SHP77 treated with DMSO at 0.1 percent for 48 hours (cell line): ENCODE measurements at places on chromosomes 11 and 22.

- no peak for DNase-seq
Measured at GRCh38 chr22:20933910-20934309, 16.7 kb downstream of the CRKL start.

DNA sequence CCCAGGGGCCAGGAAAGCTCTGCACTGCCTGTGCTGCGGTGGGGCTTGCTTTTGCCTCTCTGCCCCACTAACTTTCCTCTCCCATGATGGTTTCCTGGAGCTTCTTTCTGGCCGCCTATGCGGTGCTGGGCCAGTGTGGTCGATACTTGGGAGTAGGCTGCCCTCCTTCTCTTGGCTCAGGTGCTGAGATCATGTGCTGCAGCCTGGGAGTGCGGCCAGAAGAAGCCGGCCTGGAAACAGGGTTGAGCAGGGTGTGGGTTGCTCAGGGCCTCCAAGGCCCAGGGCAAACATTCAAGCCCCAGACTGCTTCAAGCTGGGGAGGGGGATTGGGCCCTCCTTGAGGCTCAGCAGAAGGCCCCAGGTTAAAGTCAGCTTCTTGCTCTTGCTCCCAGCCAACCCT, 125.0 kb downstream of the NTM start:
- no peak for DNase-seq

- no peak for DNase-seq
Measured at GRCh38 chr11:111766834-111767142, 599 bp upstream of the PPP2R1B start.

DNA sequence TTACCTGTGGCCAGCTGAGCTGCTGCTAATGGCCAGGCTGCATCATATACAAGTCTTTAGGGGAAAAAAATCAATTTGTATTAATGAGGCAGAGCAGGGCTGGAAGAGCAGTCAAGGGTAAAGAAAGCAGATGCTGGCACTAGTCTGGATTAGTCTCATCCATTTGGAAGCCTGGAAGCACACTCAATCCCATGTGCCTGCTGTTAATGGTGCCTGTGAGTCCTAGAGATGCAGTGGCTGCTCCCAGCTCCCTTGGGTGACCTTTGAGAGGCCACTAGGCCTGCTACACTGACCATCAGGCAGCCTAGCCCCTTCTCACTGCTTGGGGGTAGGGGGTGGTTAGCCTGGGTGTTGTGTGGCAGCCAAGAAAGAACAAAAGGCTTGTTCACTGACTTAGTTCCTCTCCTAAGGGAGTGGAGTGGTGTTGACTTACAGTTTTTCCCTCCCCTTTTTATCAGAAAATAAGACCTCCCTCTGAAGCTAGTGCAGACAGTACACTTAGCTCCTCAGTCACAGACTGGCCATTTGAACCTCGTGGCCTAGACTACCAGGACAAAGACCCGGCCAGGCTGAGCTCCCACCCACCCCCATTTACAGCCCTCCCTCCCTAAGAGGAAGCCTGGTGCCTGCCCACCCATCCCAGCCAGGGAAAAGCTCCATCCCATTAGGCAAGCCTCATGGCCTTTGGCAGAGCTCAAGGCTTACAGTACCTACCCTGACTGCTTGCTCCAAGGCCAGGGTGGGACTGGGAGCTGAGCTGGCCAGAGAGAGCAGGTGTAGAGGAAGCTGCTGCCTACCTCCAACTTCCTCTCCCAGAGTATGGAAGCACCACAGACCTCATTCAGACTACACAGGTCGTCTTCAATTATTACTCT, 7.8 kb downstream of the PIK3IP1 start:
- no peak for DNase-seq

- no peak for DNase-seq
Measured at GRCh38 chr11:115900111-115900510, 395.9 kb upstream of the CADM1 start.

DNA sequence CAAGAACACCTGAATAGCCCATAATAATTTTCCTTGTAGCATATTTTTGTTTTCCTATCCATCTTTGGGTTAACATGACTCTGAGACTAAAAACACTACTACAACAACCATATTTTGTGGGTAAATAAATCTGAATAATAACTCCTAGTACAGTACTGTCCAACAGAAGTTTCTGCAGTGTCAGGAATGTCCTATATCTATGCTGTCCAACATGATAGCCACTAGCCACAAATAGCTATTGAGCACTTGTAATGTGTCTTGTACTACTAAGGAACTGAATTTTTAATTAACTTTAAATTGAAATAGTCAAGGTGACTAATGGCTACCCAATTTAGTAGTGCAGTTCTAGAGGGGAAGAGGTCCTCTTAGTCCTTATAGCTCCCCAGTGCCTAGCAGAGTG, 135.6 kb downstream of the CADM1 start:
- DNase-seq = no peak

- DNase-seq = no peak
Measured at GRCh38 chr11:96271777-96272176, 71.2 kb downstream of the MAML2 start.

DNA sequence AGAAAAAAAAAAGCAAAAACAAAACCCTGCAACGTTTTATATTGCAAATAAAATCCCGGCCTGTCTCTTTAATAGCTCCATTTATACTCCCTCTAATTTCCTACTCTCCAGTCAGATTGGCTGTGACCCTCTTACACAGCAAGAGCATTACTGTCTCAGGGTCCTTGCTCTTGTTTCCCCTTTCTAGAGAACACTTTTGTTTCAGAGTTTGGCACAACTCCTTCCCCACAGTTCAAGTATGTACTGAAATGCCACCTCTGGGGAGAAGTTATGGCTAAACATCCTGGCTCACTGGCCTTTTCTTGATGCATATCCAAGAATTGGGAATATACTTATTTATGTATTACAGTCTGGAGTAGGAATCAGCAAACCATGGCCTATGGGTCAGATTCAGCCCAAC, 2.6 kb downstream of the CASP12 start:
- no peak for DNase-seq

GRCh38 chr11:31555938-31556337, 46.4 kb downstream of the ELP4 start:
- no peak for DNase-seq

DNA sequence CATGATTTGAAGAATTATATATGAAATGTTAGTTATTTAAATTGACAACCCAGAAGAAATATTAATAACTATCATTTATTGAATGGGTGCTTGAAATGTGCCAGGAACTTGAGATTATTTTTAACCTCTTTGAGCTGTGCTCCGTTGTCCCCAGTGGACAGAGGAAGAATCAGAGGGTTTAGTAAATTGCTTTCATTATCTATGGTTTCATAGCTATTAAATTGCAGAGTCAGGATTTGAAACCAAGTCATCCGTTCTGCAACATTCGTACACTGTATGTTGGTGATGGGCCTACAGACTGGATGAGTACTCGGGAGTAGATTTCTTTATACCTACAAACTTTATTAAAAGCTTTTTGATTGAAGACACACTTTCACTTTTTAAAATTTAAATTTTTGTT, 4.9 kb downstream of the HSD17B12 start:
- no peak for DNase-seq

DNA sequence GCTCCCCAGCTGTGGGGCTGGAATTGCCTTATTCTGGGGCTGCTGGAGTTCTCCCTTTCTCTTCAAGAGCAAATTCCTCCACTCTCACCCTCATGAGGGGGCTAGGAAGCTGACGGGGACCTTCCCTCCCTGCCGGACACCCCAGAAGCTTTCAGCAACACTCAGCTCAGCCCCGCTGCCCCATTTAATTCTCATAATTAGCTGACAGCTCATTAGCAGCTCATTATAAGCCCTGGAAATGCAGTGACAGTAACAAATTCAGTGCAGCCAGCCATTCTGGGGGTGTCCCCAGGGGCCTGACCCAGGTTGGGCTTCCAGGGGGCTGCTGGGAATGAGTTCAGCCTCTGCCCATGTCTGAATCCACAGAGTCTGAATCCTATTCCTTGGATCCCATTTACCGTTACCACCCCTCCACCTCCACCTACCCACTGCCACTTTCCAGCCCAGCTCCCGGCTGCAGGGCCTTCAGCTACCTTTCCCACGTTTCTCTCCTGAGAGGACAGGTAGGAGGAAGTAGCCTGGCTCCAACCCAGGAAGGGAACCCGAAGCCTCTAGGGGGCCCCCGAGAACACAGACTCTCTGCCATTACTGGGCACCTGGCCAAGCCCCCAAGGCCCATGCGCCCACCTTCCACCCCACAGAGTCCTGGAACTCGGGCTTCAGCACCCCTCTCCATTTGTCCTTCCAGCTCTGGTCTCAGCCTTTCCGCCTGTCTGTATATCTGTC, 101.7 kb upstream of the LMO1 start:
- no peak for DNase-seq

DNA sequence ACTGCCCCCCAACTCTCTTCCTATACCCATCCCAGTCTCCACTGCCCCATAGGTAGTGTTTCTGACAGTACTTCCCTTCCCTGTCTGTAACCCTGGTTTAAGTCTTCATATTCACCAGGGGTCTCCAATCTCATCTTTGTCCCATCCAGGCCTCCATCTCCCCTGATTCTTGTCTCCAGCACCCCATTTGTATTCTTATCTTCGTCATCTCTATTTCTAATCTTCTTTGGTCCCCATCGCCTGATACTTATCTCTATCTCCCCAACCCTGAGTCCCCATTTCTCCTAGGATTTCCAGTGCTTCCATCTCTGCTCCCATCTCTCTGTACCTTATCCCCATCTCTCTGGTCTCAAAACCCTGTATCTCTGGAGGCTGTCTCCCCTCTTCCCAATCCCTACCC, 1.8 kb downstream of the PHOX2A start:
- DNase-seq = no peak

DNA sequence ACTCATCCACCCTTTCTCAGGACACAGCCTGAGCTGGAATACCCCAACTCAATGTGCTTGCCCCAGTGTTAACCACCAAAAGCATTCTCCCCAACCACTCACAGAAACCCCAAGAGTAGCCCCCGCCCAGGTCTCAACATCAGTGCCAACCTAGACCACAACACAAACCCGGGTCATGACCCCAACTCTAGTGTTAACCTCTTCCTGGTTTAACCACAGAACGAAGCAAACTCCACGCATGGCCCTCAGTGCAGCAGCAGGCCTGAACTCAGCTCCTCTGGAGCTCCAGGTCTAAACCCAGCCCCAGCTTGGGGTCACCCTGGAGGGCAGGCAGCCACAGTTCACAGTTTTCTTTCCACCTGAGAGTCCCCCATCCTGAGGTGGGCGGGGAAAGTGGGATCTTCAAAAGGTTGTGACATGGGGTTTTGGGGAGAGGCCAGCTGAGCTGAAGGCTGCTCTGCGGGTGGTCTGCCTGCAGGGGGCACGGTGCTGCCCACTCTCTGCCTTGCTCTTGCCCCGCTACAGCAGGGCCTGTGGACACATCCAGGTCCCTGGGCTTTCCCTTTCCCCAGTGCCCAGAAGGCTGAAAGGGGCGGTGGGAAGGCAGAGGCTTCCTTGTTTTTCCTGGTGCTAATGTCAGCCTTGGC, 37.9 kb downstream of the NECTIN1 start:
- DNase-seq = no peak

DNA sequence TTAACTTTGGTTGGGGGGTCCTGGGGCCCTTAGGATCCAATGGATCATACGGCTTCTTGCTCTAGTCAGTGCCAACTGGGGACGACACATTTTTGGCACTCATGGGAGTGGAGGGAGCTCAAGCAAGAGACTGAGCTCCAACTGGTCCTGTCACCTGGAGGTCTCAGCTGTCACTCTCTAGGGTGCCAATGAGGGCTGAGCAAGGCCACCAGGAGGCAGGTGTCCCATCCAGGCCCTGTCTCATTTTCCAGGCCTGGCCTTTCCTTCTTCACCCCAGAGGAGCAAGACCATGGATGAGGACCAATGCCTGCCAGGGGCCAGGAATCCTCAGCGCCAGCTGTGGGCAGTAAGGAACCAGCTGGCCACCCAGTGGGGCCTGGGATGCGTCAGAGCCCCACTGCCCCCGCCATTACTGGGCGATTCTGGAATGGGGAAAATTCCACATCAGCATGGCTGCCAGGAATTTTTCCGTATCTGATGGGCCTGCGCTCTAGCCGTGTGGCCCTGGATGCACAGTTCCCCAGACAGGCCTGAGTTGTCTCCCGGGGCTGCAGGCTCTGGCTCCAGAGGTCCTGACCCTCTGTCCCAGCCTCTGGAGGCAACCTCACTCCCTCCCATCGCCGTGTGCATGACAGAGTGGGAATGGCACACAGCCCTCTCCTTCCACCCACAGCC, 669 bp upstream of the GAL3ST1 start:
- DNase-seq = no peak

DNA sequence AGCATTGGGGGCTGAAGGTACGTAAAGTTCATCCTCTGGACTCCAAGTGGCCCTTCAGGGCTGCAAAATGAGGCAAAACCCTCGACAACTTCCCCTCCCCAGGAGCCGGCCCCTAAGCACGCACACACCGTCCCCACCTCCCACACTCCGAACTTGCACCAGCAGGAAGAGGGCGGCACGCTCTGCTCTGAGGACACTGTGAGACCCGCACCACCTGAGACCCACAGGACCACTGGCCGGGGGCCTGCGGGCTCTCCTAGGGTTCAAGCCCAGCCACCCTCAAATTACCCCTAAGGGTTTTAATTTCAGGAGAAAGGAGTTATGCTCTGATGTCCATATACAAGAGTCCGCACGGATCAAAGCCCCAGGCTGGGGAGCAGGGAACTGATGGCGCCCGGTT, 49.7 kb upstream of the BID start:
- DNase-seq = no peak

GRCh38 chr11:8775332-8775731, 92.7 kb downstream of the RPL27A start:
- no peak for DNase-seq

GRCh38 chr11:19934828-19935259, 222.2 kb downstream of the NAV2 start:
- no peak for DNase-seq

- DNase-seq = no peak
Measured at GRCh38 chr22:32323513-32324164, 34.0 kb upstream of the RFPL3 start.

DNA sequence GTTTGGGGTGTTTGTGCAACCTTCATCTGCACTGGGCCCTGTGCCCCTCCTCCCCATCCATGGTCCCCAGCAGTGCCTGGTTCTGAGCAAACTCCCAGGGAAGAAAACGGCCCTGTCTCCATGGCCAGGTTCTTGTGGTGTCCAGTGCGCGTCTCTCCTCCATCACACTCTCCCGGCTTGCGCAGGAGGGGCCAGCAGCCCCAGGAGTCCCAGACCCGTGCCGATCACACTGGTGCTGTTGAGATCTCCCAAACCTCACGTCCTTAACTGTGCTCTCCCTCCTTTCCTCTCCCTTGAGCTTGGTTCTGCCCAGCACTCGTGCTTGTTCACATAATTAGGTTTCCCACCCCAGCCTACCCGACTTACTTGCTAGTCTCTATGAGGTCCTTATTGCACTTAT, 10.9 kb upstream of the GRK2 start:
- DNase-seq = no peak

GRCh38 chr22:43305806-43306205, 37.4 kb downstream of the SCUBE1 start:
- no peak for DNase-seq

DNA sequence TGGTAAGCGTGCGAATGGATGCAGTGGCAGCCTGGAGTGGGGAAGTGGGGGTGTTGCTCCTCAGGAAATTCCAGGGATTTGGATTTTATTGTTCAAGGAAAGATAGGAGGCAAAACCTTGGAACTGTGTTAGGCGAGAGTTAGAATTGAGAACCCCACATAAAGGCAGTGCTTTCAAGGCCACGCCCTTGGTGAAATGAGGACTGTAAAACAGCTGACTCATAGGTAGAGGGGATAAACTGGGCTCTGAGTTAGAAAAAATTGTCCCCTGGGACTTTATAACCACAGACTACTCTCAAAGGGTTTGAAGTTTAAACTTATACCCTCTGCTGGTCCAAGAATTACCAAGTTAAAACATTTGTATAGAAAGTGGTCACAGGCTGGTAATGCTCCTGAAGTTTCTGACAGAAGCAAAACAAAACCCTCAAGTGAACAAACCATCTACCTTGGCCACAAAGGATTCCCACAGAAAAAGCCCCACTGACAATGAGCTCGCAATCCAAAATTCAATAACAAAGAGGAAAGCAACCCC, 250.3 kb upstream of the TBCEL start:
- DNase-seq = no peak
